Kidney (tissue), 22 donors: ENCODE measurements at places on chromosomes 3 and 15.

- DNase-seq, result no peak
These were observed 38.8 kb downstream of the GADL1 start for GRCh38 chr3:30855400-30856292.

- no peak for DNase-seq
These were observed 48.5 kb downstream of the THBS1 start for GRCh38 chr15:39629371-39629770.

GRCh38 chr3:179681492-179682263 is 28.8 kb downstream of the USP13 start:
- DNase-seq, result no peak

DNA sequence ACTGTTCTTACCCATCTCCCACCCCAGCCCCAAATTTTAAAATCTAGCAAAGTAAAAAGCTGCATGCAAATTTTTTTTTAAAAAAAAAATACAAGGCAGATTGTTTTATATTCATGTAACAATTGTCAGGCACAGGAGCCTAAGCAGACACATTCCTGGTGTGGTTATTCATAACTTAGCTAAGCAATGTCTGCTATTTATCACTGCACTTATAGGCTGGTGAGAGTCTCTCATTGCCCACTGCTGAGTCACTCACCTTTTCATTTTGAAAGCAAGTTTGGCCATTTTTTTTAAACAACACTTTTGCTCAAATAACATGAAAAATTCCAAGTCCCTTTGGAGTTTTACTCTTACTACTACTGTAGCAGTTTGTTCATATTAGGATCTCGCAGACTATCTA is 413.9 kb downstream of the RBMS3 start:
- no peak for DNase-seq

GRCh38 chr3:82410366-82410765 is 648.9 kb upstream of the GBE1 start:
- no peak for DNase-seq

DNA sequence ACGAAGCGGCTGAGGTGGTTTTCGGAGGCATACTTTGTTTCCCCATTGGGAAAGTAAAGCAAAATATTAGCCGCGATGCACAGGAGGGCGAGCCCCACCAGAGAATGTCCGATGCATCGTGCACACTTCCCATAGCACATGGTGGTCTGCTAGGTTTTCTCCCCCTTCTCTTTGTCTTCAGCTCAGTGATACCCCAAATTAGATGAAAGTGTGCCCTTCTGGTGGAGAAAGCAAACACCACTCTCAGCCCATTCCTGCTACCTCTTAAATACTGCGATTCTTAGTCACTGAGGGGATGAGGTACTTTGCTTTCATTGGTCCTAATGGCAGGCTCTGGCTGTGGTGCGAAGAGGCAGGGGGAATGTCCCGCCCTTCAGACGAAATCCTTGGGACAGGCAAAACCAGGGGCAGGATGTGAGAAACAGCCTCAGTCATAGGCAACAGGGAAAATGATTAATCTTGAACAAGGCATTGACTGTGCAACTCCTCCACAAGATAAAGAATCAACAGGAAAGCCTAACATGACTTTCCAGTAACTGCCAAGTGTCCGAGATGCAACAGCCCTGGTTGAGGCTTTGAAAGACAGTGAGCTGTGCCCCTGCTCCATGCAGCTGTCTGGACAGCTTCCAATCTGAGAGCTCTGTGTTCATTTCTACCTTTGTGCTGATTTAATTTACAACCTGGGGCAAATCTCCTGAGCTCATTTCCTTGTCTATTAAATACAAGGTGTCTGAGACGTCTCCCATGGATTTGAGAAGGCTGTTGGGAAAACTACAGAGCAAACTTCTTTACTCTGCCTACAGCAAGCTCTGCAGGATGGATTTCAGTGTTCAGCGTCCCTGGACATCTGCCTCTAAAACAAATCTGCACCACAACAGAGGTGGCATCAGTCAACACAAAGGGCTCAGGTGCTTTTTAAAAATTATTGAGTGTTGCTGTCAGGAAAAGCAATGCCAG is at the start of gene TM4SF1:
TSS of gene TM4SF1 (minus strand) at position 242 of the 957 bp plus-strand sequence. CDS start at position 140, 102 bp downstream.
- no peak for DNase-seq

DNA sequence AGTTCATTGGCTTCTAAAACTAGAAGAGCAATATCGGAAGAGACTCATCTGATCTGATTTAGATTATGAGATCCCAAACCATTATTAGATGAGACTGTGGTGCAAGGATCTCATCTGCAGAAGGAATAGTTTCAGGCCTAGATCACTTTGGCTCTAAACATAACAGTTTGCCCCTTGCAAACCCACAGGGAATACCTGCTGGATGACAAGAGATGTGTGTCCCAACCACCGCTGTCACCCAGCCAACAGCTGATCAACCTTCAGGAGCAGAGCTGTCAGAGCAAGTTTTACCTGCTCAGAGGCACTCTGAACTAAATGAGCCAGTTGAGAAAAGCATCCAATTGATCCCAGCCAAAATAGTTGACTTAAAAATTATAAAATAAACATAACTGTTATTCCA is 64.0 kb upstream of the ST3GAL6 start:
- DNase-seq, result no peak

DNA sequence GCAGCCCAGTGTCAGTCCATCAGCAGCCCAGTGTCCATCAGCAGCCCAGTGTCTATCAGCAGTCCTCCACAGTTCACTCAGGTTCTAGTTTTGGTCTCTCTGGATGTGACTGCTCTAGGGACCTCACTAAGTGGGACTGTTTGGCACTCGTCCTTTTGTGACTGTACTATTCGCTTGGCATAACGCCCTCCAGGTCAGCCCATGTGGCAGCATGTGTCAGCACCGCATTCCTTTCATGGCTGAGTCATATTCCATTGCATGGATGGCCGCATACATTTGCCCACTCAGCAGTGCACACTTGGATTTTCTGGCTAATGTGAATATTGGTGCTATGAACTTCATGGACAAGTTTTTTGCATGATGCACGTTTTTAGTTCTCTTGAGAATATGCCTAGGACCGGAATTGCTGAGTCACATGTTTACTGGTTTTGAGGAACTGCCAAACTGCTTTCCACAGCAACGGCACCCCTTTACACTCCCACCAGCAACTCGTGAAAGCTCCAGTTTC is 16.4 kb downstream of the CHST13 start:
- DNase-seq, result peak; percentile 11

- DNase-seq, result no peak
These were observed 22.0 kb upstream of the BCL2L10 start for GRCh38 chr15:52134502-52135144.

- DNase-seq, result peak; percentile 7
These were observed 56.4 kb downstream of the PRKCI start for GRCh38 chr3:170278627-170279026.

GRCh38 chr15:44096596-44096995 is 98.5 kb downstream of the FRMD5 start:
- DNase-seq, result no peak

GRCh38 chr15:26744894-26745293 is 28.0 kb downstream of the GABRB3 start:
- DNase-seq, result no peak

DNA sequence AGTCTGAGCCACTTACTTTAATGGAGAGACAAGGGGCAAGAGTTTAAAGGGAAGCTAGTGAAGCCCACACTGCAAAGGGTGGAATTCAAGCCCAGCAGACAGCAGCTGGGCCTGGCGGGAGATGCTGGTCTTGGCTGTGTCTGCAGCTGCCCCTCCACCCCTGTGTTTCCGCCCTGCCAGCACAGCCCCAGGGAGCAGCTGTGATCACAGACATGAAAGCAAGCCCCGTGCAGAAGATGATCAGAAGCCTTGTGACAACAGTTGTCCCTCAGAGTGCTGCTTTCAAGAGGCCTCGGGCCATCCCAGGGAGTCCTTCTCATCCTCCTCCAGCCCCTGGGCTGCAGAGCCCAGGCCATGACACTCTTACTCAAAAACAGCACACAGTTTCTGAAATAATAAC is 24.1 kb upstream of the SLC6A1 start:
- DNase-seq, result no peak

DNA sequence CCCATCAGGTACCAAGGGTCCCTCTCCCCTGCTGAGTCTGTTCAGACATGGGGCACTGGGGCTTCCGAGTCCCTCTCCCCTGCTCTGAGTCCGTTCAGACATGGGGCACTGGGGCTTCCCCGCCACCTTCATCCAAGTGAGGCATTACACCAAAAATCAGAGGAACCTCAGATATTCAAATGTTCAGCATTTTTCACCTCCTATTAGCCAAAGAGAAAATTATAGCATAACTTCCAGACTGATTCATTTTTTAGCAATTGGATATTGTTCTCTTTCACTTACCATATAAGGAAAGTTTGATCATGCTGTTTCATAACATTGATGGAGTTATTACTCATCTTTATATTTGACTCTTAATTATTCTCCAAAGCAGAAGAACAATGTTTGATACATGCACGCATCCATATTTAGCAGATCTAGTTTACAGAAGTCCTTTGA is 213.9 kb downstream of the MTHFS start:
- DNase-seq, result no peak

GRCh38 chr3:169094204-169094603 is 569.3 kb downstream of the MECOM start:
- no peak for DNase-seq

- DNase-seq, result no peak
These were observed 120.7 kb upstream of the STAC start for GRCh38 chr3:36259580-36259979.

DNA sequence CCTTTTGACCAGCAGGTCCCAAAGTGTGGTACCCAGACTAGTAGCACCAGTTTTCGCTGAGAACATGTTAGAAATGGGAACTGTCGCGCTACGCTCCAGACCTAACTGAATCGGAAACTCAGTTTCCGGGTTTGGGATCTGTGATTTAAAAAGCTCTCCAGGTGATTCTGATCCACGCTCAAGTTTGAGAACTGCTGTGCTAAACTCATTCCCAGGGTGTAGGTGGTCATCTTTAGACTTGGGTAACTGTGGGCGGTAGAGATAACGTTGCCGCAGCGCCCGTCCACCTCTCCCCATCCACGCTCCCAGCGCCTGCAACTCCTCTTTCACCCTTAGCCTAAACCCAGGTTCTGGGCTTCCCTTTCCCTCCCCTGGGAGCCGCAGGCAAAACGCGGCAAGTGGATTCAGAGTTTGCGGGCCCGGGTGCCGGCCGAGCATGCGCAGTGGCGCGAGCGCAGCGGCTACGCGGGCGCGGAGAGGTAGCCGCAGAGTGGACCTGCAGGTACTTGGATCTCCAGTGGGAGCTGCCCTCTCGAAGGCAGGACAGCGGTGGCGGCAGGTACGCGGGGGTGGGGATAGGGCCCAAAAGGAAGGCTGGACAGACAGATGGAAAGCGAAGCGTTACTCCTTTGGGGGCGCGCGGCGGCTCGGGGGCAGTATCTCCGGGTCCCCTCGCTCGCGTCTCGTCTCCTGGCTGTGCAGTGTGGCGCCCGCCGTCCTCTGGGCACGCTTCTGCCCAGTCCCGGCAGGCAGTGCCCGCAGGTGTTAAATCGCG is at the start of gene PLS1:
TSS of gene PLS1 (plus strand) at position 443 of the 775 bp plus-strand sequence. CDS start 67,845 bp downstream, outside the sequence.
- DNase-seq, result peak; percentile 96

DNA sequence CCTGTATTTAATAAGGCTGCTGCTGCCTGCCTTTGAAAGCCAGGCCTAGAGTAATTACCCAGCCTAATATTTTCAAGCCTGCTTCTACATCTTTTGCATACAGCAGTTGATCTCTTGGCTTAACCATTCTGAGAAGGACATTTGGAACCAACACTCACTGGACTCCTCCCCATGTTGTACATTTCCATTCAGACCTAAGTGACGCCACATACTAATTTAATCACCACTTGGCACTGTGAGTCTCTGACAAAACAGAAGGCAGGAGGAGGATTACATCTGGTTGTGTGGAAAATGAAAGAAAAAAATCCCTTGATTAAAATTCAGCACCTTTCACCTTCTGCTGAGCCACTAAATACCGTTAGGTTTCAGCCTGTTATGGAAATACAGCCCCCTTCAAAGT is 102.2 kb upstream of the ARRDC4 start:
- no peak for DNase-seq

DNA sequence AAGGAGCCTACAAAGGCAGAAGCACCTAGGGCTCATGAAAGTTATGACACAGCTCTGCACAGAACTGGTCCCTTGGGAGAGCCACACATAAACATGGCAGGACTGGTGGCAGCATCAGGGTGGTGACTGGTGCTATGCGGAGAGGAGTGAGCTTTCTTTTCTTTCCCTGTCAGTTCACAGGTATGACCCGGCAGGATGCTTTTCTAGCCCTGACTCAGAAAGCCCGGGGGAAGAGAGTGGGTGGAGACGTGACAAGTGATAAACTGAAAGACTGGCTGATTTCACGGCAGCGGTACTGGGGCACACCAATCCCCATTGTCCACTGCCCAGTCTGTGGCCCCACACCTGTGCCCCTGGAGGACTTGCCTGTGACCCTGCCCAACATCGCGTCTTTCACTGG is 103.0 kb downstream of the LARS2 start:
- no peak for DNase-seq

- DNase-seq, result no peak
These were observed 37.2 kb downstream of the AP4E1 start for GRCh38 chr15:50945725-50946124.

GRCh38 chr3:9142362-9142761 is 107.1 kb downstream of the SRGAP3 start:
- peak; percentile 94 for DNase-seq

GRCh38 chr3:184015381-184016019 is 2.2 kb downstream of the ABCC5 start:
- DNase-seq, result peak; percentile 54

- no peak for DNase-seq
These were observed 16.4 kb upstream of the ALDH1A3 start for GRCh38 chr15:100863075-100863795.

DNA sequence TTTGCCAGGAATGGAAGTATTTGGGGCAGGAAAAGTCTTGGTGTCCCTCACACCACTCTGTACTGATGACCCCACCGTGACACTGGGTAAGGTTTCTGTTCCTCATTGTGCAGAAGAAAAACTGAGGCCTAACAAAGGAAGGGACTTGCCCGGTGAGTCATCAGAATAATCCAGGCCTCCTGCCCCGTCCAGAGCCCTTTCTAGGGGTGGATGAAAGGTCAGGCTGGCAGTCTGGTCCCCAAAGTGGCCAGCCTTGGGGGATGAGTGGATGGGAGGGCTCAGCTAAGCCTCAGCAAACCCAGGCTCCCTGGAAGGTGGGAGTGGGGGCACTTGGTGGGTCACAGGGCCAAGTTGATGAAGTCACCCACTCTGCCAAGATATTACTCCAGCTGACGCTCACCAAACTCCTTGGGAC is 2.3 kb upstream of the DNAH1 start:
- DNase-seq, result no peak

DNA sequence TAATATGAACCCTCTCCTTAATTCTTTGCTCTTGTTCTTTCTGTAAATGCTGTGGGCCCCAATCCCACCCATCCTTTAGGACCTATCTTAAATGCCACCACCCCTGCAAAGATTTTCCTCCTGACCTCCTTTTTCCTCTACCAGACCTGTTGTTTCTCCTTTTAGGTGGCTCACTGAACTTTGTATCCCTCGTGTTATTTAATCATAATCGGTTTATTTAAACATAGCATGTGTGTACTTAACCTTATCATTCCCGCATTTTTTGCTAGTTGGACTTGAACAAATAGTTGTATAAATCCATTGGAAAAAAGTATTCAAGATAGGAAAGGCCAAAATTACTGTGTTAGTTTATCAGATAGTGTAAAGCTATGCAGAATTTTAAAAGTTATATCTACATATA is 988 bp upstream of the NFKBIZ start:
- DNase-seq, result no peak

- no peak for DNase-seq
These were observed 15.0 kb downstream of the GRK7 start for GRCh38 chr3:141777957-141778813.

- no peak for DNase-seq
These were observed 95.1 kb upstream of the MEX3B start for GRCh38 chr15:82140886-82141285.

- no peak for DNase-seq
These were observed 36.5 kb upstream of the SPTBN5 start for GRCh38 chr15:41930221-41930866.

GRCh38 chr15:39228889-39229288 is 352.0 kb upstream of the THBS1 start:
- no peak for DNase-seq
